Activated T-helper 1 cell treated with anti-CD3 and anti-CD28 coated beads, Interleukin-2, amount 50 U/mL, for 16 hours (primary cell): ENCODE measurements at places on chromosomes 13 and 19.

GRCh38 chr13:111302045-111302726, 18.3 kb upstream of the TEX29 start:
- no peak for DNase-seq

DNA sequence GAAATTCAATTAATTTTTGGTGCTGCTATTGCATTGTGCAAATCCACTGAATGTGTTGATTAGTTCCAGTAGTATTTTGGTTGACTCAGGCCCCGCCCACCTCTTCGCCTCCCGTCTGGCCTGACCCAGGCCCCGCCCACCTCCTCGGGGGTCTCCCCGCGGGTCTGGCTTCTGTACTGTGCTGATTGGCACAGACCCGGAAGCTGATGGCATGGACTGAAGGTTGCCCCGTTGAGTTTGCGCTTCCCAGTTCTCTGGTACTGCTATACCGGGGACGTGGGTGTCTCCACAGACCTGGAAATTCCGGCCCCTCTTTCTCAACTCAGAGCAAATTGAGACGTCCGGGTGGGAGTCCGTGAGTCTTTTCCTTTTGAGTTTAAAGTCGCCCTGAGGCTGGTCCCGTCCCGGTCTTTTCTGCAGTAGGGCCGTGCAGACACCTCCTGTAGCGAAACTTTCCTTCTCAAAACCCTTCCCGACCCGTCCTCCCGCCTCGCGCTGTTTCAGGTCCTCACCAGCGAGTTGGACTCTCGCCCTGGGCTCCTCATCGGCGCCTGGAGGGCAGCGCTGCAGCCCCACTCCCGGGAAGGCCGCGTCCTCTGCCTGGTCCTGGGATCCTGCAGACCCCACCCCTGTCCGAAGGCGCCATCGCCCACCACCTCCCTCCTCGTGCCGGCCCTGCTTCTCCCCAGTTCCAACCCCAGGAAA, 14.8 kb downstream of the ZNF701 start:
- no peak for DNase-seq

DNA sequence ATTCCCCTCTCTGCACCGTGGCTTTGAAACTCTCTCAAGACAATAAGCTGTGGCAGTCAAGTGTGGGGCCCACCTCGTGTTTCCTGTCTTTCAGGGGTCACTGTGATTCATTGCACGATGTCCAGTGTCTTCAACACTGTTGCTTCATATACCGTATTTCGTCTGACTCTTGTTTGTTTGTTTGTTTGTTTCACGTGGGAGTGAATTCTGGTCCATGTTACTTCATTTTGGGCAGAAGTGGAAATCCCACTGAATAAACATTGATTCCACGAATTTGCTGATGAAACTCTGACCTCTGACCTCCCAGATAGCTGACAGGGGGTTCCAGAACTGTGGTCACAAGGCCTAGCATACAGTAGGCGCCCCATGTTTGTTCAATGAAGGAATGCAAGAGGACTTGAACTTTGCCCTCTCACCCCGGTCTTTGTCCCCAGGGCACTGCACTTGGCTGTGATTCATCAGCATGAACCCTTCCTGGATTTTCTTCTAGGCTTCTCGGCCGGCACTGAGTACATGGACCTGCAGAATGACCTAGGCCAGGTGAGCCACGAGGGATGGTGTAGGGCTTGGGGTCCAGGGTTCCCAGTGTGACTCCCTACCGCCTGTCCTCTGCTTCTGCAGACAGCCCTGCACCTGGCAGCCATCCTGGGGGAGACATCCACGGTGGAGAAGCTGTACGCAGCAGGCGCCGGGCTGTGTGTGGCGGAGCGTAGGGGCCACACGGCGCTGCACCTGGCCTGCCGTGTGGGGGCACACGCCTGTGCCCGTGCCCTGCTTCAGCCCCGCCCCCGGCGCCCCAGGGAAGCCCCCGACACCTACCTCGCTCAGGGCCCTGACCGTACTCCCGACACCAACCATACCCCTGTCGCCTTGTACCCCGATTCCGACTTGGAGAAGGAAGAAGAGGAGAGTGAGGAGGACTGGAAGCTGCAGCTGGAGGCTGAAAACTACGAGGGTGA, 5.1 kb downstream of the NFKBIB start:
- no peak for DNase-seq

GRCh38 chr13:93499991-93500390, 273.4 kb downstream of the GPC6 start:
- no peak for DNase-seq

GRCh38 chr13:44715287-44716230, 139.4 kb upstream of the TSC22D1 start:
- DNase-seq: no peak

- DNase-seq: no peak
These were observed 373.3 kb downstream of the ZNF536 start for GRCh38 chr19:30745476-30745985.

- no peak for DNase-seq
These were observed 10.9 kb downstream of the ZNRF4 start for GRCh38 chr19:5466072-5466471.

GRCh38 chr13:98557937-98558792, 18.7 kb downstream of the STK24 start:
- DNase-seq: no peak

GRCh38 chr19:4816202-4816949, 15.1 kb downstream of the TICAM1 start:
- no peak for DNase-seq
